NCI-H1930 (cell line): ENCODE measurements at places on chromosomes 2 and 18.
A peak's percentile ranks its signal among the peaks of the same experiment; 100 is the strongest.

DNA sequence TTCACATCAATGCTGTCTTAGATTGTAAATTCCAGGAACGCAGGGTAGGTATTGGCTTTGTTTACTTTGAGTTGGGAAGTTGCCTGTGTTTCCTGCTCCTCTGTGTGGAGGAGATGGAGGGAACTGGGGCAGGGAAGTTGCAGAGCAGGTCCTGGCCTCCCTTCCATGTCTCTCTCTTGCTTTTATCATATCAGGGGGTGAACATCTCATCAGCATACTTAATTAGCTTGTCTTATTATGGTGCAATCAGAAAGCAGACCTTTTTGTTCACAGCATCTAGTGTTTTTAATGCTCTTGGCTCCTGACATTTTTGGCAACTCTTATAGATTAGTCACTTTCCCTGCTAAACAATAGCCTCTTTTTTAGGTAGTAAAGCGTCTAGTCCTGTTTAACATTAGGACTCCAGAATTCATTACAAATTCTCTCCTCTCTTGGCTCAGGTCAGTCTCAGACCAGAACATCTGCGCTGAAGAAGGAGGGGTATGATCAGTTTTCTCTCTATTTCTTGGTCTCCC lies 11.5 kb upstream of the DIPK1C start:
- no peak for DNase-seq

DNA sequence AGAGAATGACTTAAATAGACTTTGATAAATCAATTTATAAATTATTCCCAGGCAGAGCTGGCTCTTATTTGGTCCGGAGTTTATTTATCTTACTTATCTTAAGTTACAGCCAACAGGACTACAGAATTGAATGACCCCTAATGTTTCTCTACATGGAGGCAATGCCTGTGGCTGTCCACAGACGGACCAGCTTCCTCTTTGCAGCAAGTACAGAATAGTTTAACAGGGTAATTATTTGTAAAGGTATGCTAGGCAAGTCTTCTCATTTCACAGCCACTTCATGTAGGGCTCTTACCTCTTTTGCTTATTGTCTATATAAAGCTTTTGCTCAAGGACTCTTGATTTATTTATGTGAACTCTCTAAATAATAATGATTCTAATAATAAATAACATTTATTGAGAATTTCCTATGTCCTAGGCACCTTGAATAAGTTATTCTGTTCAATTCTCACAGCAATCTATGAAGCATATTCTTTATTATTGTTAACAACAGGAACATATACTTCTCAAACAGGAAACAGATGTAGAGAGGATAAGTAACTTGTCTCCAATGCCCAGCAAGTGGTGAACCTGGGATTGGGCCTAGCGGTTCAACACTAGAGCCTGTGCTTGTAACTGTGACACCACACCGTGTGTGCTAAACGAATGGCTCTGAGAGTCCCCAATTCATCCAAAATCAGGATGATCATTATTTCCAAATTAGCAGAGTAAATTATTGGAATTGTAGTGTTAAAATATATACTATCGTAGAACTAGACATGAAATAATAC lies 58.8 kb upstream of the NXPH2 start:
- DNase-seq: no peak

DNA sequence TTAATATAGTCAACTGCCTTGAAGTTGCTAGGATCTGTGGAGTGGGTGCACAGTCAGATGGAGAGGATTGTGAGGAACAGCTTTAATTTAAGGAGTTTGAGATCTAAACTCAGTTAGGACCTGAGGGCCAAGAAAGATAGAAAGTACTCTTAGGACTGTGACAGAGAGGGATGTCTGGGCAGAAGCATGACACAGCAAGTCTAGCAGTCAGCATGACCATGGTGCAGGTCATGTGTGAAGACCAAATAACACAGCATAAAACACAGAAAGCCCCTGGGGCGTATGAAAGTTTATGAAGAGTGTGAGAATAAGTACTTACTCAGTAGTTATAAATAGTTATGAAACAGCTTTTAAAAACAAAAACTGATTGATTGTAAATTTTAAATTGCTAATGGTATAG lies 107.2 kb downstream of the GALNT1 start:
- no peak for DNase-seq

GRCh38 chr2:101984656-101985055 lies 7.1 kb upstream of the IL1R2 start:
- DNase-seq: no peak

GRCh38 chr2:177842243-177842642 lies 230.3 kb downstream of the PDE11A start:
- no peak for DNase-seq

DNA sequence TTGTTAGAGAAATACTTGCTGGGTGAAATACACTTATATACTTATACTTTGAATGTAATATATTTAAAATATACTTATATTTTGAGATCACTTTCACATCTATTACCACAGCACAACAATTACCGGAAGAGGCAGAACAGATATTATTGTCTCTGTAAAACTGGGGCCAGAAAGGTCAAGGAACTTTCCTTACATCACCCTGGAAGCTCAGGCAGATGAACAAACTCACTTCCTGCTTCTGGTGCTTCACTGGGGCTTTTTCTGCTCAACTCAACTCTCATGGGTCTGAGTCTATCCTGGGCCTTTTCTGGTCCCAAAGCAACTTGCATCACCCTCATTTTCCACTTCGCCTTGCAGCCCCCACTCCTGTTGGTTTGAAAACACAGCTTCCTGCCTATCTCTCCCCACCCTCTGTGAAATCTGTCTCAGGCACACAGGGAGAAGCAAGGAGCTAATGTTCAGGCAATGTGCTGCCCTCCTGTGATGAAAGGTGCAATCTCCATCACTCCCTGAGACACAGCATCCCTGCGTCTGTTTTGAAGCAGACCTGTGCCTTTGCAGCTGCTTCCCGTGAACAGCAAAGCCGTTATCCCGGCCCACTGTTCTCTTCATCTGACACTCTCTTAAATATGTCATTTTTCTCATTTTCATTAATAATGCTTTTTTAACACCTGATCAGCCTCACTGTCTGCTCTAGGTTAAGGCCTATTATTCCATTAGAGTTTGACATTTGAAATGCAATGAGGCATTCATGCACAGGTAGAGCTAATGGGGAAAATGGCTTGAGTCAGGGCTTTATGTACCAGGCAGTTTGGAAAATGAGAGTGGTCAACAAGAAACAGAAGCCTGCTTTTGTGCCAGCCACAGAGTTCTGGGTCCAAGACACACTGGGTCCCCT lies 251.9 kb upstream of the CHAC2 start:
- peak; percentile 25 for DNase-seq
